ENCODE measurements at places on chromosomes 4 and X.

DNA sequence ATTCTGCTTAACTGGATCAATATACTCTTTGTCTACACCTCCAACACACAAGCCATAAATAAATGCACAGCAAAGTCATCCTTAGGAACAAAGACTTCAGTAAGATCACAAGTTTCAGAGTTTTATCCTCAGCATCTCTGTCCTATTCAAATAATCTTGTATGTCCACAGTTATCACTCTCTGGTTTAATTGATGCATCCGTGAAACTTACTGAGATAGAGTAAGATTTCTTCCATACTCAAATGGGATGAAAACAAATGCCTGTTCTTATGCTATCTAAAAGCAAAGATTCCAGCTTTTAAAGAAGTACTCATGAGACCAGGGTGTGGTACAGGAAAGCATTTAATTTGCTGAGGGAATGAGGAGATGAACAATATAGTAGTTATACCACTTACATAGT, 184.6 kb upstream of the SLC7A11 start:
- no peak for DNase-seq

DNA sequence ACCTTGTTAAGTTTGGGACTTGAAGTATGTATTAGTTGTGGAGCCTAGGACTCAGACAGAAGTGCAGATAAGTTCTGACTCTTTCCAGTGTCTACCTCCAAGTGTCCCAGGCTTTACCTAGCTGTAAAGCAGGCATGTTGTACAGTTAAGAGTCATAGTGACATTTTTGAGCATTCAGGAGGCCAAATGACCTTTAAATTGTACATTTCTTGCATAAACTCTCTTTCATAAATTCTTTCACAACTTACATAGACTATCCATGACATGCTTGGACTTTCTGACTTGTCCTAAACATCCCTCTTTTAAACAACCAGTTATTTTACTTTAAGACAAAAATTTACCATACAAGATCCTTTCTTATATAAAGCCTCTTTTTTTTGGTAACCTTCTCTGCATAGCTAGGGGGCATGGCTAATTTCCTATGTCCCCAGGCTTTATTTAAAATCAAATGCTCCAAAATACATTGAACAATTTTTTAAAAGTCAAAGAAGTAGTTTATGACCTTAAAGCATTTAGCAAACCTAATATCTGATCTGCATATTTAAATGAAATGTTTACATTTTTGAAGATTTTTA, 40.1 kb upstream of the UGT8 start:
- DNase-seq = no peak

- DNase-seq = no peak
Measured at GRCh38 chr4:184932343-184932742, 85.9 kb upstream of the HELT start.

- no peak for DNase-seq
Measured at GRCh38 chr4:54632537-54632936, 25.2 kb upstream of the KIT start.

DNA sequence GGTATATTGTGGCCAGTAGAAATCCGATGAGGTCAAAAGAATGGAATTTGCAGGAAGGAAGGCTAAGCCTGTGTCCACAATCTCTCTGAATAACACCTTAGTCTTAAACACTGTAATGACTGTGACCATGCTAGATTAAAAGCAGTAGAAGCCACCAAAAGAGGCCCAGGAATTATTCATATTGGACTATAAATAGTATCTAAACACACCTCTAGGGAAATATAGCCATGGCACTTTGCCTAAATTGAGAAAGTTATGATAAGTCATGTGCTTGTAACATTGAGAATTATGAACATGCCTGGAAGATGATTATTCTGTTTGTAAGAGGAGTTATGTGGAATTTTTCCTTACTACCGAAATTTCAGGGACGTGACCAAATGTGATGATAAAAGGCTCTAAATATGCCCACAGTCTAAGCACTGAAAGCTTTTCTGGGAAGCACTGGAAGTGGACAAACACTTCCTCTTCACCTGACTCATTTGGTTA, 298.5 kb downstream of the KCTD8 start:
- DNase-seq = no peak

DNA sequence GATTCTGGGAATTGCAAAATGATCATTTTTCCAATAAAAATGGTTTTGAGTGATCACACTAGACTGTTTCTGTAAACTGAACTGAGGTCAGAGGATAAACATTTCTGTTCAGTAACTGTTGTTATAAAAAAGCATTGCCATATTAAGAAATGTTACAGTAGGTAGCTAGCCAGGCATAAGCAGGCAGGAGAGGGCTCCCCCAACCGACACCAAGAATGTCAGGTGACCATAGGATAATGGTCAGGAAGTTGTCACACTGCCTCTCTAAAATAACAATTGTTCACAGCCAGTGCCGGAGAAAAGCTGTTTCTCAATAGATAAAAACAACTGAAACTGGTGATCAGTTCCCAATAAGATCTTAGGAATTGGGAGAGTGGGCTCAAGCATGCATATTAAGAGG, 306.2 kb upstream of the SLIT2 start:
- no peak for DNase-seq

- DNase-seq = no peak
Measured at GRCh38 chrX:48826135-48826875, at the start of gene ERAS. Gene ERAS (plus strand): TSS chrX:48826513. CDS start chrX:48829124, 2,611 bp downstream.

- no peak for DNase-seq
Measured at GRCh38 chr4:148054275-148054674, 322.4 kb downstream of the ARHGAP10 start.

- no peak for DNase-seq
Measured at GRCh38 chr4:175633310-175633709, 178.8 kb downstream of the GPM6A start.

DNA sequence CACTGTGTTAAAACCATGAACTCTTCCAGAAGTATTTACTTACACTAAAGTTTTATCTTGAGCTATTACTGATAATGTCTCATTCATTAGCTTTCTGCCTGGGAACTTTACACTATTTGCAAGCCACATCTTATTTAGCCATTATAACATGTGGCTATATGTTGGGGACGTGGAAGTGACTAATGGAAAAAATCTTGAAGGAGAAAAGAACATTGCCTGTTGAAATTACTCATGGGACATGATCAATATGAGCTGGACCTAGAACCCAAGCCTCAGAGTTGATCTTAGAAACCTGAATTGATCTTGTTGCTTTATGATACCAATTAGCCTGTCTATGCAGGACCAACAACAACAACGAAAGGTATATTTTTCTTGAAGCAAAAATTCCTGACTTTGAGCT, 22.5 kb upstream of the ARHGAP6 start:
- no peak for DNase-seq

- DNase-seq = no peak
Measured at GRCh38 chr4:81620442-81620841, 148.7 kb upstream of the RASGEF1B start.

GRCh38 chr4:163165217-163166017, 1.3 kb downstream of the NAF1 start:
- DNase-seq = no peak

GRCh38 chr4:177546745-177547144, 104.5 kb upstream of the AGA start:
- no peak for DNase-seq

DNA sequence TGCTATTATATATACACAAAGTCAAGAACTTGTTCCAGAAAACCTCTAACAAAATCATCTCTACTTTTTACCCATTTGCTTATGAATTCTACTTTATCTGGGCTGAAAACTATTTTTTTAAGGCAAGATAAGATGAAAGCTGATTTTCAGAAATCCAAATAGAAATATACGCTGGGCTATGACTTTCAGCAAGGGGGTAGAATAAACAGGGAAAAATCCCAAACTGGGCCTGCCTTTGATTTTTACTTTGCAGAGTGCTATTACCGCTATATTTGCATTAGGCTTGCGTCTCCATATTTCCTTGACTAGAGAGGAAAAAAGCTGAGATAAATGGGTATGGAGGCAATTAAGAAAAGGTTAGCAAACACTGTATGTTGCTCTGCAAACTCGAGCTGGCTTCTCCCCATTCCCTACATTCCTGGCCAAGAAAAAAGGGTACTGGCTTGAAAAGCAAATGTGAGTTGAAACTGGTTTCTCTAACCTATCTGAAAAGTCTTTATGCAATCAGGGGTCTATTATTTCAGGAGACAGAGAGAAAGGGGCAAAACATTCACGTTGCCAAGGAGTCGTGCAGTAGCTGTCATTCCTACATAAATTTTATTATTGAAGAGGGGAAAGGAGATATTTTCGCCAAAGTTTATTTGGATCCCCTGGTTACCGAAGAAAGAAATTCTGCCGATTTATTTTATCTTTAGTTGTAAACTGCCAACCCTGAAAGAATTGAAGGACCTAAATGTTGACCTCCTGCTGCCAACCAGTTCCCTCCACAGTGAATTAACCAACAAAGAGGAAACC, 2.2 kb downstream of the TMEM47 start:
- no peak for DNase-seq

DNA sequence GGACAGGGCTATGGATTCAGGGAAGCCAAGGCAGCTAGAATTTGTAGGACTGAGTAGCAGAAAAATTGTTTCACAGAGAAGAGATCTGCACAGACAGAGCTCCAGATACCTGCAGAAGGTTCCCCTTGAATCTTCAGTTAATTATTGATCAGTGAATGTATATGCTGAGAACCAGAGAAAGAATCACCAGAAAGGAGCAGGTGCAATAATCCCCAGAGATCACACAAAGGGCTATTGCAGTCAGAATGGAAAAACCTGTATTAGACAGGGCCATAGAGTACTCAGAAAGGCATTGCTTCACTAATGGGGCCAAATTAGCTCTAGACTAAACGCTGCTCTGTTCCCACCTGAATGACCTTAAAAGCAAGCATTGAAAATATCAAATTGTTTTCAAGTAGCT, 35.5 kb upstream of the SMAD1 start:
- no peak for DNase-seq

DNA sequence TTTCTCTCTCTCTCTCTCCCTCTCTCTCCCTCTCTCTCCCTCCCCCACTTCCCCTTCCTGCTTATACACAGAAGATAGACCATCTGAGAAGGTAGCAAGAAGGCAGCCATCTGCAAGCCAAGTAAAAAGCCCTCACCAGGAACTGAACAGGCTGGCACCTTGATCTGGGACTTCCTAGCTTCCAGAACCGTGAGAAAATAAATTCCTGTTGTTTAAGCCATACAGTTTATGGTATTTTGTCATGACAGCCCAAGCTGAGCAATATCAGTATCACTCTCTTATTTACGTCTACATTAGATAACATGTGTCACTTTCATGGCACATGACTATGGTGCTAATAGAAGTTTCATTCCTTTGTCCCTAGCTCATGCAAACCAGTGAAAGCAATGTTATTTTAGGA, 581.1 kb downstream of the INPP4B start:
- DNase-seq = no peak

DNA sequence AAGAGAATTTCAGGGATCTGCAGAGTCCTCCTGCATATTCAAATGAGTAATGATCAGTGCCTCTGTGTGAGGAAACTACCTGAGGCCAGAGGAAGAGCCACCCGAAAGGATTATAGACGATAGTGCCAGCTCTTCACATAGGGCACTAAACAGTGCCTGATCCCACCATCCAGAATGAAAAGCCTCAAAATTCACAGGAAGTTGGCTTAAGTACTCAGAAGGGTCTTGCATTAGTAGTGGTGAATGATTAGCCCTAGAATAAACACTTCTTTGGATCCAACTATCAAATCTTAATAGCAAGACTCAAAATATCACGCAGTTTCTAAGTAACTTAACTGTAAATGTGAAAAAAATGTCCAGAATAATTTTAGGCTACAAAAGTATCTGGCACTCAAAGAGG, 324.4 kb downstream of the ZNF674 start:
- no peak for DNase-seq

- no peak for DNase-seq
Measured at GRCh38 chr4:87228262-87228860, 7.9 kb upstream of the KLHL8 start.

GRCh38 chr4:188262464-188262863, 123.2 kb downstream of the TRIML1 start:
- DNase-seq = no peak

DNA sequence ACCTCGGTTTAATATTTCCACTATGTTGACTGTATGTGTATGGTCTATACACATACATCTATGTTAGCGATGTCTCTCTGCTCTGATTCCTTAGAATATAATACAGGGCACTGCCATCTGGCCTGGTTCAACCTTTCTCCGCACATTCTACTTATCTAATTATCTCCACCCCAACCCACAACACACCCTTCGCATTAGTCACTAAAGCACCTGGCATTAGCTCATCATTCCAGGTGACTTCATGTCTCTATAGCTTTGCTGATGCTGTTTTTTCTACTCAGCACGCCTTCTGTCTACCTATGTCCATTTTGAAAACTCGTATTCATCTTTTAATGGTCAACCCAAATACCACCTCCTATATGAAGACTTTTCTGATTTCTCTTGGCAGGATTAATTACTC, 425.2 kb upstream of the RASGEF1B start:
- DNase-seq = no peak

GRCh38 chr4:98176531-98176930, 33.3 kb upstream of the STPG2 start:
- no peak for DNase-seq

GRCh38 chr4:40316333-40316781, 18.8 kb upstream of the CHRNA9 start:
- no peak for DNase-seq

DNA sequence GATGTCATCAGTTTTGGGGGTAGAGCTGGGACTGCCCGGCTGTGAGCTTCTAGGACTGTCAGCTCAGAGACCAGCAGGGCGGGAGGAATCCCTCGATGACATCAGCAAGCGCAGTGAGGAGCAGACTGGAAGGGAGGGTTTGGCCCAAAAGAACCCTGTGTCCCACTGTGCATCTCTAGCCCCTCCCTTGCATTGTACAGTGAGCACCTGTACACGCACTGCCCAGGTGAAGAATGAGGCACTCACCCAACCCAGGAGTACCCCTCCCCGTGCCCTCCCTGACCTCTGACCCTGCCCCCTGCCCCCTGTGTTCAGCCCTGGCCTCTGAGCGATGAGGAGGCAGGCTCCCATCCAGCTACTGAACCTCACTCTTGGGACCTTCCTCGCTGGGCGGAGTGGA, 92.9 kb downstream of the HMX1 start:
- DNase-seq = no peak

GRCh38 chrX:30495468-30495867, 82.1 kb downstream of the TASL start:
- DNase-seq = no peak

DNA sequence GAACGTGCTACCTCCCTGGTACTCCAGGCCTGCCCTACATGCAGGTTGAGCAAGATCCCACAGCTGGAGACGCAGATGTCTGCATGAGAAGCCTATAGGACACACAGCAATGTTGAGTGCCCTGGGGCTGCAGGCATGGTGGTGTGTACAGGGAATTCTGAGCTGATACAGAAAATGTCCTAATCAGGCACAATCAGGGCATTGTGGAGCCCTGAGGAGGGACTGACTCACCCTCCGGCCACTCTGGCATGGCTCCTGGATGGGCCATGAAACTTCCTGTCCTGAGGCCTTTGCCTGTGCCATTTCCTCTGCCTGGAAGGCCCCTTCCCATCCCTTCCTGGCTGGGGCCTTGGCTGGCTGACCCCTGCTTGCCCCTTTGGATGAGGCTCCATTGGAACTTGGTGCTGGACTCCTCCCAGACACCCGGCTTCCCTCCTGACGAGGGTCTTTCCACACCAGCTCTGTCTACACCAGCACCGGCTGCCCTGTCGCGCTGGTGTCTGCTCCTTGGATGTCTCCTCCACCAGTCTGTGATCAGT, 16.7 kb upstream of the AFAP1 start:
- no peak for DNase-seq

- no peak for DNase-seq
Measured at GRCh38 chrX:82945332-82945731, 562.8 kb upstream of the POU3F4 start.

- no peak for DNase-seq
Measured at GRCh38 chr4:140019619-140020347, 134.2 kb downstream of the MAML3 start.
